ENCODE measurements at places on chromosomes 5 and 9. TPM values are rescaled to one million over a fixed set of nuclear protein-coding genes. Genes with fewer than 3 reads are reported as not detected.

FBP2 gene
- not detected for total RNA-seq

- no peak overlapping the region for H3K27ac ChIP-seq
- DNase-seq = no peak
- H3K4me1 ChIP-seq = no peaks in the 10 kb centered on the region
- H3K4me3 ChIP-seq = no peak overlapping the region
- H3K36me3 ChIP-seq = no peaks in the 10 kb centered on the region
Measured at GRCh38 chr5:120510994-120511686, 47.0 kb downstream of the PRR16 start.

DNA sequence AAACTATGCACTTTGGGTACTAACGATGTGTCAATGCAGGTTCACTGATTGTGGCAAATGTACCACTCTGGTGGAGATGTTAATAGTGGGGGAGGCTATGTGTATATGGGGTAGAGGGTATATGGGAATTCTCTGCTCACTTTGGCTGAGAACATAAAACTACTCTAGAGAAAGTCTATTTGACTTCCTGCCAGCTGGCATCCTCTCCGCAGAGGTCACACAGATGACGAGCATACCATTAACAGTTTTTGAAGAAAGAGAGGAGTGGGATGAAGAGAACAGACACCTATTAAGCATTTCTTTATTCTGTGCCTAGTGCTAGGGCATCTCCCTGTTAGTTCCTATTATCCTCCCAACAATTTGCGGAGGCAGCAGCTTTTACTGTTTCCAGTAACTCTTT is 58.4 kb upstream of the TRIM32 start:
- DNase-seq = no peak
- H3K27me3 ChIP-seq = no peaks in the 10 kb centered on the region
- no peak overlapping the region for H3K27ac ChIP-seq

- no peak overlapping the region for H3K4me3 ChIP-seq
- no peaks in the 10 kb centered on the region for H3K4me1 ChIP-seq
Measured at GRCh38 chr9:93900971-93901861, 53.9 kb downstream of the BARX1 start.
